Articular chondrocyte of knee joint (primary cell): ENCODE measurements at places on chromosomes 4 and X. TPM values are rescaled to one million over a fixed set of nuclear protein-coding genes. Genes with fewer than 3 reads are reported as not detected.

MYOZ2 gene
- not detected in 2 replicates for total RNA-seq

DGKK gene
- not detected in 2 replicates for total RNA-seq

MAGEA8 gene
- total RNA-seq: not detected in 2 replicates

CFP gene
- total RNA-seq: 0.11 and 0.13 TPM in 2 replicates

GUCY1B1 gene
- 2.3 and 2.9 TPM in 2 replicates for total RNA-seq

REPS2 gene
- 0.52 and 0.54 TPM in 2 replicates for total RNA-seq

ADH7 gene
- total RNA-seq: 0.22 TPM in 1 of 2 replicates, not detected in the other

CYTL1 gene
- 8.6 and 119 TPM in 2 replicates for total RNA-seq

PABPC4L gene
- total RNA-seq: 0.86 and 2.2 TPM in 2 replicates

SLC4A4 gene
- 5.2 and 5.4 TPM in 2 replicates for total RNA-seq

MAGED4 gene
- 25.0 and 27.5 TPM in 2 replicates for total RNA-seq

AIFM1 gene
- total RNA-seq: 16.1 and 21.6 TPM in 2 replicates

MCF2 gene
- total RNA-seq: 0.13 and 0.43 TPM in 2 replicates

FAAH2 gene
- total RNA-seq: 0.13 and 0.22 TPM in 2 replicates

HERC6 gene
- total RNA-seq: 8.5 and 13.5 TPM in 2 replicates

RNF128 gene
- not detected in 2 replicates for total RNA-seq

PCDH18 gene
- total RNA-seq: 54.5 and 58.4 TPM in 2 replicates

BCAP31 gene
- total RNA-seq: 114 and 131 TPM in 2 replicates

TLR6 gene
- 5.7 and 6.1 TPM in 2 replicates for total RNA-seq

CCKAR gene
- total RNA-seq: 0.91 and 14.8 TPM in 2 replicates

GLRA3 gene
- total RNA-seq: not detected in 2 replicates

BGN gene
- total RNA-seq: 116 and 154 TPM in 2 replicates

DKK2 gene
- 0.32 TPM in 1 of 2 replicates, not detected in the other for total RNA-seq

NAP1L2 gene
- total RNA-seq: 1.6 and 2.5 TPM in 2 replicates

WWC2 gene
- total RNA-seq: 32.3 and 34.7 TPM in 2 replicates

NAA11 gene
- total RNA-seq: not detected in 2 replicates

RTL5 gene
- total RNA-seq: 0.91 and 1.1 TPM in 2 replicates

RPS3A gene
- total RNA-seq: 2,457 and 2,843 TPM in 2 replicates

NKX6-1 gene
- total RNA-seq: 0.13 TPM in 1 of 2 replicates, not detected in the other

HPGD gene
- not detected in 2 replicates for total RNA-seq

AADAT gene
- total RNA-seq: 5.6 and 6.4 TPM in 2 replicates

PRDM5 gene
- total RNA-seq: 26.9 and 31.5 TPM in 2 replicates

YY2 gene
- 1.8 and 2.5 TPM in 2 replicates for total RNA-seq

MAP7D2 gene
- total RNA-seq: 0.13 and 0.65 TPM in 2 replicates

TLR2 gene
- 0.32 and 0.39 TPM in 2 replicates for total RNA-seq

ARX gene
- not detected in 2 replicates for total RNA-seq

FATE1 gene
- total RNA-seq: not detected in 2 replicates

TMPRSS11D gene
- not detected in 2 replicates for total RNA-seq

TMEM131L gene
- total RNA-seq: 12.0 and 19.5 TPM in 2 replicates
